ENCODE measurements at places on chromosomes 16 and 17.

- no peak for DNase-seq
These were observed 19.9 kb downstream of the DHRS7C start for GRCh38 chr17:9771465-9771864.

DNA sequence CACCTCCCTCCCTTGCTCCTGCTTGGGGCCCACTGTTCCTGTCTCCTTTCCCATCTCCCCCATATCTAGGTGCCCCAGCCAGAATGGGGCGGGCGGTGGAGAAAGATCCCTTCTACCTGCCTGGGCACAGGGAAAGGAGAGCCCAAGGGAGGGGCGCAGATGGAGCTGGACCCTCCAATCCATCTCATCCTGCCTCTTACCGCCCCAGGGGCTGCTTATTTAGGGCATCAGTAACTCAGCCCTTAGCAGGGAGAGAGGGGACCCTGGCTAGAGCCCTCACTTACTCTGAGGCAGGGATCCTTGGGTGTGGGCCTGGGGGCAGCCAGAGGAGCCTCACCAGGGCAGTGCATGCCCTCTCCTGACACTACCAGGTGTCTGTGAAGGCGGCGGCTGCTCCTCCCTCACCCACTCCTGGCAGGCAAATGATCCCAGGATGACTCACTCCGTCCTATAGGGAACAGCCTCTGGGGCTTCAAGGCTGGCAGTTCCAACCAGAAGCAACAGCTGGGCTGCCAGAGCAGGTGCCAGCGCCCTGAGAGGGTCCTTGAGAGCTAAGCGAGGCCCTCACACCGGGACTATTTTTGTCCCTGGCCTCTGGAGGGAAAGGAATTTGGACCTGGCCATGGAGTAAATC lies 16.3 kb upstream of the BCAR1 start:
- DNase-seq: no peak

GRCh38 chr16:78494674-78495073 lies 395.2 kb downstream of the WWOX start:
- no peak for DNase-seq

DNA sequence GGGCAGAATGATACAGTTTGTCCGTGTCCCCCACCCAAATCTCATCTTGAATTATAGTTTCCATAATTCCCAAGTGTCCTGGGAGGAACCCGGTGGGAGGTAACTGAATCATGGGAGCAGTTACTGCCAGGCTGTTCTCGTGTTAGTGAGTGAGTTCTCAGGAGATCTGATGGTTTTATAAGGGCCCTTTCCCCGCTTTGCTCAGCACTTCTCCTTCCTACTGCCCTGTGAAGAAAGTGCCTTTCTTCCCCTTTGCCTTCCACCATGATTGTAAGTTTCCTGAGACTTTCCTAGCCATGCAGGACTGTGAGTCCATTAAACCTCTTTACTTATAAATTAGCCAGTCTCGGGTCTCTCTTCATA lies 28.9 kb upstream of the SEC14L1 start:
- no peak for DNase-seq

DNA sequence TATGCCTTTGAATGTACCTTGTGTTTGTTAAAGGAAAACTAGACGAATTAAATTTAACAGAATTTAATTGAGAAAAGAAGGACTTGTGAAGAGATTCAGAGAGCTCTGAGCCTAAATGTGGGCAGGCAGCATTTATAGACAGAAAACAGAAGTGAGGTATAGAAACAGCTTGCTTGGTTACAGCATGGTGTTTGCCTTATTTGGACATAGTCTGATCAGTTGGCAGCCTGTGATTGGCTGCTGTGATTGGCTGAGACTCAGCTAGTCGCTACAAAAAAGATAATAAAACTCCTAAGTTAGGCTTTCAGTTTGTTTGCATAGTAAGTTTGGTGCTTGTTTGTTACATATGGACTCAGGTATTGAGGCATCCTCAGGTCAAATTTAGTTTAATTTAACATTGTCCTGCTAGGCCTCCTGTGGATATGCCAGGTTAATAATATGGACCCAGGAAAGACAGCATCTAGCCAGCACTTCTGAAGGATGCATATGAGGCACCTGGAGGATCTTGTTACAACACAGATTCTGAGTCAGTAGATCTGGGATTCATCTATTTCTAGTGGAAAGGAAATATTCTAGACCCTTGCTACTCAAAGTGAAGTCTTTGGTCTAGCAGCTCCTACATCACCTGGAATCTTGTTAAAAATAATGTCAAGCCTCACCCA lies 43.4 kb downstream of the SLFN5 start:
- DNase-seq: no peak

DNA sequence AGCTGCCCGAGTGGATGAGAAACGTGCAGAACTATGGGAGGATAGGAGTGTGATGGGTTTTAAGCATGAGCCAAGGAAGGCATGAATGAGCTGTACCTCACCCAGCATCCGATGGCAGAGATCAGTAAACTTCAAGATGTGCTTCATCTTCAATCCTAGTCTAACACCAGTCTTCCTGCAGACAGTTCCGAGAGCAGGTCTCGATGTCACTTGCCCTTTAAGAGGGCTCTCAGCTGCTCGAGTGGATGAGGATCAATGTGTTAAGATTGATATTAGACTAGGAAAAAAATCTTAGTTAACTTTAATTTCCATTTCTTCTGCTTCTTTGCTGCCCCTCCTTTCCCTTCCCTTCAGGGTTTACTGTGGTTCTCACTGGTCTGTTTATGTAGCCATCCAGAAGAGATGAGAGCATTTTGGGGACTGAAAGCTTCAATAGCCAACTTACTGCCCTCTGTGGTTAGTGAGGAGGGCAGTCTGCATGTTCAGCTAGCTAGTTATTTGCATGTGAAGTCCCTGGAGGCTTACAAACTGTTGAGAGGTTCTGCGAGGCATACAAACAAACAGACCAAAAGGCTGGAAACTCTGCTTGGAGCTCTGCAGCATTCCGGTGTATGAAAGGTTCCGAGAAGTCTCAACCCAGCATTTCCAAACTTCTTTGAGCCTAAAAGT lies 15.3 kb downstream of the KLHL36 start:
- no peak for DNase-seq
